ENCODE measurements at places on chromosomes 2 and 18.

GRCh38 chr18:74497324-74497676, 1.1 kb downstream of the CNDP2 start:
- no peaks in the 10 kb centered on the region for H3K36me3 ChIP-seq
- H3K4me1 ChIP-seq = peaks cover 19% of the 10 kb centered on the region
- no peak overlapping the region for H3K4me3 ChIP-seq
- H3K27ac ChIP-seq = peak overlapping the region; percentile 97

- peak; percentile 57 for DNase-seq
- H3K4me1 ChIP-seq = peaks cover 3% of the 10 kb centered on the region
Measured at GRCh38 chr2:224638301-224638823, 53.2 kb upstream of the CUL3 start.

GRCh38 chr18:69647702-69648101, 247.0 kb downstream of the DOK6 start:
- no peak for DNase-seq
- no peaks in the 10 kb centered on the region for H3K36me3 ChIP-seq
- H3K4me3 ChIP-seq = no peak overlapping the region
- H3K27me3 ChIP-seq = no peaks in the 10 kb centered on the region
- no peaks in the 10 kb centered on the region for H3K4me1 ChIP-seq

DNA sequence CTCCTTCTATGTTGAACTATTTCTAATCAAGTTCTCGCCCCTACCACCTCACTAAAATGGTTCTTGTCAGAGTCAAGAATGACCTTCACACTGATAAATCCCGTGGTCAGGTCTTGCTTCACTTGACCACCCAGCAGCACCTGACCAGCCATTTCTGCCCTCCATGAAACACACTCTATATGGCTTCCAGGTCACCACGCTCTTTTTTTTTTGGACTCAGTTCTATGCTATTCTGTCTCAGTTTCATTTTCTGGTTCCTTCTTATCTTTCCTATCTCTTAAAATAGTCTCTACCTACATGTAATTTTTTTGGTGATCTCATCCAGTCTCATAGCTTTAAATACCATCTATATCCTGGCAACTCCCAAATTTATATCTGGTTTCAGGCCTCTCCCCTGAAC, 11.4 kb downstream of the EIF2AK3 start:
- H3K4me1 ChIP-seq = peaks cover 2% of the 10 kb centered on the region
- H3K27ac ChIP-seq = no peak overlapping the region
- no peaks in the 10 kb centered on the region for H3K36me3 ChIP-seq
- no peak overlapping the region for H3K4me3 ChIP-seq

DNA sequence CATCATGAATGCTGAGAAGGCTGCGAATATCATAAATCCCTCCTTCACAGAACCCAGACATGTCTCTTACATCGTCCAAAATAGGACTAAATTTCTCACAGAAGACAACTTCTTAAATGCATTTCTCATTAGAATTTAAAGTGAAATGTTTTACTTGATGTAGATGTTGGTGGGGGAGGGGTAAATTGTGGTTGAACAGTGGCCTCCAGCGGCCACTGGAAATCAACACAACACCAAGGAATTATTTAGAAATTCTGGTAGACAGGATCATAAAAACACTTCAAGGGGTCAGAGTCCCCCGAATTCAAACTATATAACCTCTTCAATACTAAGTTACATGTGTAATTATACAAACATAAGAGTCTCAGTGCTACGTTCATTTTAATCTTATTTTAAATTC, 135.9 kb downstream of the ABCA12 start:
- H3K4me1 ChIP-seq = no peaks in the 10 kb centered on the region
- H3K27ac ChIP-seq = no peak overlapping the region
- H3K4me3 ChIP-seq = no peak overlapping the region
- no peaks in the 10 kb centered on the region for H3K27me3 ChIP-seq

All from small intestine (tissue), 16 donors.